ENCODE measurements at places on chromosomes 12 and 14.

DNA sequence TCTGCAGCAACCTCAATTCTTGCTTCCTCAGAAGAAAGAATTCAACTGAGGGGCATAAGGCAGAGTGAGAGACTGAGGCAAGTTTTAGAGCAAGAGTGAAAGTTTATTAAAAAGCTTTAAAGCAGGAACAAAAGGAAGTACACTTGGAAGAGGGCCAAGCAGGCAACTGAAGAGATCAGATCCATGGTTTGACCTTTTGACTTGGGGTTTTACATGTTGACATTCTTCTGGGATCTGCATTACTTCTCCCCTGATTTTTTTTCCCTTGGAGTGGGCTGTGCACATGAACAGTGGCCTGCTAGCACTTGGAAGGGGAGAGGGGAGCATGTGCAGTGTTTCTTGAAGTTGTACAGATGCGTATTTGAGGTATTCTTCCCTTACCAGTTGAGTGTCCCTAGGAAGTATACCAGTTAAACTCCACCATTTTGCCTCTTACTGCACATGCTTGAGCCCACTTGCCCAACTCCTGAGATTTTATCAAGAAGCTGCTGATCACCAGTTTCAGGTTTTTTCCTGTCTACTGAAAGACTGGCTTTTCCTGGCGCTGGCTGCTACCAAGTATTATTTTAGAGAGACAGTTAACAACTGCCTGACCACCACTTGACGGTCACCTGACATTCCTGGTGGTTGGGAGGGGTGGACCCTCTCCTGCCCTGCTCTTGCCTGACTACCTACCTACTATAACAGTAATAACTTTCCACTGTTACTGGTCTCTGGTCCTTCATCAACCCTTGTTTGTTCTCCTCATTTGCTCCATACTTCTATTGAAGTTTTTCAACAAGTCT lies 26.0 kb upstream of the TMTC2 start:
- DNase-seq = no peak

DNA sequence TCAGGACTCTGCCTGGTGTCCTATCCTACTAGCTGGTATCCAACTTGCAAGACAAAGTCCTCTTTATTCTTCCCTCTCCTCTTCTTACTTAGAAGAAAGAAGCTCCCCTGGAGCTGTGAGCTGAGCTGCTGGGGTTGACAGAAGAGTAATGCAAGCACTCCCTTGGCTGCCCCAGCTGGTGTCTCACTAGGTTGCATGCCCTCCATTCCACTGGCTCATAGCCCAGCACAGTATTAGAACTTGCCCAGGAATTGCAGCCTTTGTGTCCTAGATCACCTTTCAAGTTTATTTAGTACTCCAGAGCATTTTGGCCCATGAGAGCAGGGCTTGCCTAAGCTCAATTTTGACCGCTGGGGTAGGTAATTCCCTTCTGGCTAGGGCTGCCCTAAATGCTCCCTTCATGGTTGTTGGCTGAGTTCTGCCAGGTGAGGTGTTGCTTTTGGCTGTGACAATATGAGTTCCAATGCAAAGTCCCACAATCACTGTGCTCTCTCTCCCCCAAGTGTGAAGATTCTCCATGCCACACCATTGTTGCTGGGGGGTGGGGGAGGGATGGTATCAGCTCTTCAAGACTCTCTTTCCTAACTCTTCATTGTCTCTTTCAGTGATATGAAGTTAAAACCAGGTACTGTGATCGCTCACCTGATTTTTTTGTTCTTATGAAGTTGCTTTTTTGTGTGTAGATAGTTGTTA lies 317.4 kb upstream of the DDHD1 start:
- no peak for DNase-seq

DNA sequence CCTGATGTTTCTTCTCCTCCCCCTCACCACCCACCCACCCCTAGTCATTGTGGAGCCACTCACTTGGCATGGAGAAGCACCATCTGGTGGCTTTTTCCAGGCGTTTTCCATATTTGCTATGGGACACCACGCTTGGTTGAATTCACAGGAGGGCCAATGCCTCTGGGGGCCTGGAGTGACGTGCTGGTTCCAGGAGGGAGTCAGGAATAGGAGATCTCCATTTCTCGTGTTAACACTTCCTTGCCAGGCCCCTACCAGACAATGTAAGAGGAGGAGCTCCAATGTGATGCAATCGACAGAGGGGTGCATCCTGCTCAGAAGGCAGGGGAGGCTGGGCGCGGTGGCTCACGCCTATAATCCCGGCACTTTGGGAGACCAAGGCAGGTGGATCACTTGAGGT lies 21.6 kb upstream of the TESC start:
- peak; percentile 73 for DNase-seq

GRCh38 chr14:60945984-60946383 lies 34.9 kb downstream of the TRMT5 start:
- no peak for DNase-seq

- no peak for DNase-seq
Measured at GRCh38 chr12:54890339-54890738, 36.0 kb downstream of the MUCL1 start.

GRCh38 chr12:108565976-108566375 lies 3.6 kb downstream of the ISCU start:
- peak; percentile 88 for DNase-seq

DNA sequence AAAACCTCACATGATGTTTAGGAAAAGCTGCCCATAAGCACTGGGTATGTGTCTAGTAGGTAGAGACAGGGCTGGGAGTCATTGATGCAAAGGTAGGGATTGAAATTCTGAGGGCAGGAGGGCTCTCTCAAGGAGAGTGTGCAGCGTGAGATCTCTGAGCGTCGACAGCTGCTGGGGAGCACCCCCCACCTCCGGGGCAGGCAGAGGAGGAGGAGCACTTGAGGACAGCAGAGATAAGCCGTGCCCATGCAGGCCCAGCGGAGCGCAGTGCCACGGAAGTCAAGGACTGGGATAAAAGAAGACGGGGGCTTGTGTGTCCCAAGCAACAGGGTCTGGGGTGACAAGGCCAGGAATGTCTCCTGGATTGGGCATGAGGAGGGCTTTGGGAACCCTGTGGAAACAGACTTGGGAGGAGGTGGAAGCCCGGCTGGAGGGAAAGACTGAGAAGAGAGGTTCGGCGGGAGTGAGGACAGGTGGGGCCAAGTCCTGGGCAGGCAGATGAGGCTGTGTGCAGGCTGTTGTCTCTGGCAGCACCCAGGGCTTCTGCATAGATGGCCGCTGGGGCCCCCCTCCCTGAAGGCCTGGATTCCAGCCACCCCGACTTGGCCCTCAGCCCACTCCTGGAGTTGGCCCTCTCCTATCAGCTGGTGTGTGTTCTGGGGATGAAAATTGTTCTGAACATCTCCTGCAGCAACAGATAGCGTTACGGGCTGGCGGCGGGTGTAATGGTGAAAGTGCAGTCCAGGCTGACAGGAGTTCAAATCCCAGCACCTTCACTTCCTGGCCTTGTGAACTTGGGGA lies 1.9 kb downstream of the CACNA2D4 start:
- no peak for DNase-seq
